Gastrocnemius medialis (tissue), 4 donors: ENCODE measurements at places on chromosomes 4 and X. TPM values are rescaled to one million over a fixed set of nuclear protein-coding genes. Genes with fewer than 3 reads are reported as not detected.

The NOA1 gene
- 20.3 TPM for total RNA-seq

The OPRPN gene
- total RNA-seq, result not detected

- no peak for DNase-seq
These were observed 224.3 kb downstream of the DCLK2 start for GRCh38 chr4:150302553-150302952.

GRCh38 chrX:13684361-13684760, 4.6 kb upstream of the RAB9A start:
- DNase-seq, result no peak

DNA sequence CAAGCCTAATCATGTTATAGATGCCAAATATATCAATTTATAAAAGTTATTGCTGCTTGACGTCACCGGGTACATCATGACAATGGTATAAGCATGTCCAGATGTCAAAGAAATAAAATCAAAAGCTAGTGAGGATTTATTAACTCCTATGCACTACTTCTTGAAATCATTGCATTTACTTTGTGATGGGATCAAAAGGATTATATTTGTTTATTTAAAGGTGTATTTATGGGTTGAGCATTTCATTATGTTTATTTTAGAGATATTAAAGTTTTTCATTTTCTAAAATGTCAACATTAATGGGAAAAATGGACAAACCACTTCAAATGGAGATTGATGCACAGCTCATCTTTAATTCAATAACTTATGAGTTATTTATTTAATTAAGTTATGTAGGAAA, 277.8 kb downstream of the EPHA5 start:
- no peak for DNase-seq

DNA sequence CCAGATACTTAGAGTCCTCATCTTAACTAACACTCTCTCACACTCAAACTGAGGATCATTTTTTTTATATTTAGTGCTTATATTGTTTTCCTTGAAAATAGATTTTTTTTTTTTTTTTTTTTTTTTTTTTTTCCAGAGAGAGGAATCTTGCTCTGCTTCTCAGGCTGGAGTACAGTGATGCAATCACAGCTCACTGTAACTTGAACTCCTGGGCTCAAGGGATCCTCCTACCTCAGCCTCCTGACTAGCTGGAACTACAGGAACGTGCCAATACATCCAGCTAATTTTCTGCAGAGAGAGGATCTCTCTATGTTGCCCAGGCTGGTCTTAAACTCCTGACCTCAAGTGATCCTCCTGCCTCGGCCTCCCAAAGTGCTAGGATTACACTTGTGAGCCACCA, 650.3 kb upstream of the ATOH1 start:
- no peak for DNase-seq

GRCh38 chr4:66926687-66927086, 618.6 kb downstream of the CENPC start:
- DNase-seq, result no peak

GRCh38 chr4:107977482-107977881, 12.2 kb upstream of the HADH start:
- DNase-seq, result no peak

DNA sequence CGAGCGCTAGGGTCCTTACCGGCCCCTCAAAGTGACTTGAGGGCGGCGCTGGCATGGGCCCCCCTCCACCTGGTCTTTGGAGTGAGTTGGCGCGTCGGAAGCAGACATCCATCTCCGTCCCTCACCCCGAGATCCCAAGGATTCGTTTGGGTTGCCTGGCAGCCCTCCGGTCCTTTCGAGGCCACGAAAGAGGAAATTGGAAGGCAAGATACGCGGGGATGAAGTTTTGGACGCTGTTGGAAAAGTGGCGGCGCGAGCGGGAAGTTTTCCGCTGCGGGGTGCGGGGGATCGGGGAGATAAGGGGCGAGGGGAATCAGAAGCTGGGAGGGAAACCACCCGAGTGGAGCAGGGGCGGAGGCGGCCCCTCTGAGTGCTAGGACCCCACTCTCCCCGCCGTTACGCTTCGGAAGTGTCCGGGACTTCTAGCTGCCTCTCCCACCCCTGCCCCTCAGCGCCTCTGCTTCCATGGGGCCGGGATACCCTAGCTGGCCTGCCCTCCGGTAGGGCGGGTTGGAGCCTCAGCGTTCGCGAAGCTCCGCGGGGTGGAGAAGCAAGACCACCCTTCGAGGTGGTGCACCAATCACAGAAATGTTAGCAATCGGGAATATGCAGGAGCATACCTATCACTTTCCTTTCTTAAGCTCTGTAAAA, 57.8 kb downstream of the FRMPD3 start:
- DNase-seq, result no peak

DNA sequence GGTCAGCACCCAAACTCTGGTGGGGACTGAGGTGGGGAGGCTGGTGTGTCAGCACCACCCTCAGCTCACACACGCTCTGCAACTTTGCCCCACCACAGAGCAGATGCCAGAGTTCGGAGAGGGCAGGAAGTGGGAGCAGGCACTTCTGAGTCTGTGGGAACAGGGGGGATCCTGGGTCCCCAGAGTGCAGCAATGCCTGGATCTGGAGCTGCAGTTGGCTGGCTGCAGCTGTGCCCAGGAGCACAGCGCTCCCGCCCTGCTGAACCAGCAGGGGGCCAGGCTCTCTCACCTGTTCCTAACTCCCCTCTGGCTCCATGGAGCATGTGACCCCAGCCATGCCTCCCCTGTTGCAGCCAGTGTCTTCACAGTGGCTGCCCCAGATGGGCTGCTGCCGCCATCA, 252.4 kb downstream of the SPOCK3 start:
- DNase-seq, result no peak

DNA sequence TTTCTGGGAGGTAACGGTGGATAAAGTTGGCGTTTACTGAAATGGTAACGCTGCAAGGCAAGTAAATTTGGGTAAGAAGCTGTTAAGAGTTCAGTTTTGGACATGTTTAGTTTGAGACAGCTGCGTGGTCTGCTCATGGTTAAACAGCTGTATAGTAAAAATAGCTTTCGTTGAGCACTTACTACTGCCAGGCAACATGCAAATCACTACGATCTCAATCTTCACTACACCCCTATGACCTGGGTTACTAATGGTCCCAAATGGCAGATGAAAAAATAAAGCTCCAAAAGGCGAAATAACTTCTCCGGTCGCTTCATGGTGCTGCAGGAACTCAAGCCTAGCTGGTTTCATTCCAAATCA, 22.2 kb downstream of the FABP2 start:
- no peak for DNase-seq

DNA sequence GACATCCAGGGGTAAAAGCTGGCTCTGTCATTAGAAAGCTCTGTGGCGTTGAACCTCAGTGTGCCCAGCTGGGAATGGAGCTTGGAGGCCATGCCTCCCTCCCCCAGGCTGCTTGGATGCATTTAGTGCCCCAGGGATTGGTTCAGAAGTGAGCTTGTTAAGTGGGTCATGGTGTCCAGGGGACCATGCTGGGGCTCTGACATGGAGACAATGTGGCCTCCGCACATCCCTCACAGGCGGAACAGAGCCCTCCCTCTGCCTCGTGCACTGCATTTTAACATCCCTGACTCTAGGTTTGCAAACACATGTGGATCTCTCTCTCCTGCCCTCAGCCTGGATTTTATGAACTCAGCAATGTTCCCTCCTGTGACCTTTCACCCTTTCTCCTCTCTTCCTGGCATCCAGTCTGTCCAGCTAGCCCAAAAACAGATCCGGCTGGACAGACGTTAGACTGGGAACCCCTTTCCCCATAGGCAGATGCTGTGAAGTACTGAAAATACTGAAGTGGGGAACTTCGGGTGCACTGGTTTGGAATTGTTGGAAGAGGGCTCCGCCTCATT, 81.5 kb downstream of the SORCS2 start:
- DNase-seq, result no peak

DNA sequence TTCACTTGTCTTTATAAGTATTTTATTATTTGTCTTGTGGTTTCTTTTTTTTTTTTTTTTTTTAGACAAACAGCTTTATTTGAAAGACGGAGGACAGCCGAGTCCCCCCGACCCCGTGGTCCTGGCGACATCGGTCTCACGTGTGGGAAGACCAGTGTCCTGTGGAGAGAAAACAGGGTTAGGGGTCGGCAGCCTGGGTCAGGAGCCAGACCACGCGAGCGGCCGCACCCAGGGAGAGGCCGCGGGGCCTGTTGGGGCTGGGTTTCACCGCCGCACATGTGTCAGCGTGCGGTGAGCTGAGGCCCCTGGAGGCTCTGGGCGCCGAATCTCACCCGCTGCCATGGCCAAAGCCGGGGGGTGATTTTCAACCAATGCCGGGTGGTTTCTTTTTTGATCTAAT, 17.8 kb upstream of the RAB33B start:
- DNase-seq, result no peak

DNA sequence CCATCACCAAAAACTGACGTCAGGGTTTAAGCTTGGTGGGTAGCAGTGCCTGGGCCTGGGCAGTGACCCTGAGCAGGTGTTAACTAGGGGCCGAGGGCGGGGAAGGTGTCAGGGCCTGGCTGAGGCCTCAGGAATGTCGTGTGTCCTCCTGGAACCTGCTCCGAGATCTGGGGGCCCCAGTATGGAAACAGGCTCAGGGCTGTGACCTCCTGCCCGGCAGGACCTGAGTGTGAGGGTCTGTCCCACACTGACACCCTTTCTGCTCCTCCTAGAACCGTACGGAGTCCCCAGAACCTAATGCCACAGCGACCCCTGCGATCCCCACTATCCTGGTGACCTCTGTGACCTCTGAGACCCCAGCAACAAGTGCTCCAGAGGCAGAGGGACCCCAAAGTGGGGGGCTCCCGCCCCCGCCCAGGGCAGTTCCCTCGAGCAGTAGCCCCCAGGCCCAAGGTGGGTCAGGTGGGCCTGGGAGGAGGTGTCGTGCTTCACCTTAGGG, 741 bp downstream of the HGFAC start:
- no peak for DNase-seq

DNA sequence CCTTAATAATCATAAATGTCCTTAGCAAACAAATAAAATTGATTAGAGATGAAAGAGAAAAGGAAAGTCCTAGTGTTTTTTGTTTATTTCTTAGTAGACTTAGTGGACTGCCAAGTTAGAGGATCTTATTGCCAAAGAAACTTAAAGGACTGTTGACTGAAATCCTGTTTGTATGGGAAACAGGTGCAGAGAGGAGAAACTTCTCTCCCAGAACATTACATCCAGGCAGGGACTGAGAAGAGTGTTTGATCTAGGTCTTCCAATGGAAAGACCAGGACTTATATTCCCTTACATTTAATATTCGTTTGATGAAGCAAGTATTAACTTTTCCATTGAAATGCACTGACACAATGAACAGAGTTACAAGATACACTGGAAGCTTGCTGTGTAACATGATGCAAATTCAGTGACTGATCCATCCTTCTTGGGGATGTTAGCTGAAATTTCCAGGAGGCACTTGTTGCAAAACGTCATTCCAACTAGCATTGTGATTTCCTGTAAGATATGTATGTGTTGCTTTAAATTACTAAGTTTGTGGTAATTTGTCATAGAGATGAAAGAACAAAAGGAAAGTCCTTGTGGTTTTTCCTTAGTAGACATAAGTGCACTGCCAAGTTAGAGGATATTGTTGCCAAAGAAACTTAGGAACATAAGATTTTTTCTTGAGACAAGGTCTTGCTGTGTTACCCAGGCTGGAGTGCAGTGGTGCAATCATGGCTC, 505.6 kb downstream of the STIM2 start:
- DNase-seq, result no peak

- DNase-seq, result no peak
These were observed 77.8 kb upstream of the MXD4 start for GRCh38 chr4:2339458-2340271.

GRCh38 chr4:7364979-7365378, 69.8 kb downstream of the PSAPL1 start:
- DNase-seq, result no peak

DNA sequence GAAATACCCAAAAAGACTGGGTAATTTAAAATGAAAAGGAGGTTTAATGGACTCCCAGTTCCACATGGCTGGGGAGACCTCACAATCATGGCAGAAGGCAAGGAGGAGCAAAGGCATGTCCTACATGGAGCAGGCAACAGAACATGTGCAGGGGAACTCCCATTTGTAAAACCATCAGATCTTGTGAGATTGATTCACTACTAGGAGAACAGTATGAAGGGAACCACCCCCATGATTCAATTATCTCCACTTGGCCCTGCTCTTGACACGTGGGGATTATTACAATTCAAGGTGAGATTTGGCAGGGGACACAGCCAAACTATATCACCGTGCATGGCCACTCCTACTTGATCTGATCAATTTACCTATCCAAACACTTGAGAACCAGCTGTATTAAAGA, 131.5 kb upstream of the LDB2 start:
- DNase-seq, result no peak

GRCh38 chrX:103329991-103330390, at the start of gene TCEAL7:
Gene TCEAL7 (plus strand): TSS chrX:103330239. CDS start chrX:103331404, 1,165 bp downstream.
- no peak for DNase-seq

DNA sequence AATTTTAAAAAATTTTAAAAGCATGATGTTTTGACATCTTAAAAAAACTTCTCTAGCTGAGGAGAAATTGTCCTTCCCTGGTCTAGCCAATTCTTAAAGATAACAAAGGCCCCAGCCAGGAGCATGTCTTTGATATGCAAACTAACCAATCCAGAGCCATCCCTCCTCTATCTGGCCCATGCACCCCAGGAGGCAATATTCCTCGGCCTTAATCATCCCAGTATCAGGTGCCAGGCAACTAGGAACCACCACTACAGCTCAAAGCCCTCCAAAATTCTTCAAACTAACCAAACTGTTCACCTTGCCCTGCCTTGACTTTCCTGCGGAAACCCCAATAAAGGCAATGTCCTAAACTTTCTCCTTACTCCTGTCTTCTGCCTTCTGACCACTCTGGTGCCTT, 97.8 kb upstream of the USP9X start:
- DNase-seq, result no peak
